ENCODE measurements at places on chromosomes 2 and 18.

DNA sequence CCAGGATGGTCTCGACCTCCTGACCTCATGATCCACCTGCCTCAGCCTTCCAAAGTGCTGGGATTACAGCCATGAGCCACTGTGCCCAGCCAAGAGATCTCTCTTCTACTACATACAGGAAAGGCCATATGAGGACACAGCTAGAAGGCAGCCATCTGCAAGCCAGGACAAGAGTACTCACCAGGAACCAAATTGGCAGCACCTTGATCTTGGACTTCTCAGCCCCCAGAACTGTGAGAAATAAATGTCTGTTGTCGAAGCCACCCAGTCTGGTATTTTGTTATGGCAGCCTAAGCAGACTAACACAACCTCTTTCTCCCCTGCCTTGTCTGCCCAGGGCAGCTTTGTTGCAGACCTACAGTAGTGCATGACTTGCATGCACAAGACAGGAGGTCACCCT, 211.3 kb upstream of the HAAO start:
- H3K27me3 ChIP-seq: no peaks in the 10 kb centered on the region
- no peak overlapping the region for H3K27ac ChIP-seq
- H3K36me3 ChIP-seq: no peaks in the 10 kb centered on the region
- H3K4me1 ChIP-seq: no peaks in the 10 kb centered on the region
- no peak overlapping the region for H3K4me3 ChIP-seq

- H3K36me3 ChIP-seq: no peaks in the 10 kb centered on the region
- H3K27me3 ChIP-seq: no peaks in the 10 kb centered on the region
- H3K4me3 ChIP-seq: no peak overlapping the region
- no peaks in the 10 kb centered on the region for H3K4me1 ChIP-seq
- H3K27ac ChIP-seq: no peak overlapping the region
Measured at GRCh38 chr18:80241919-80242777, 5.2 kb downstream of the PARD6G start.

DNA sequence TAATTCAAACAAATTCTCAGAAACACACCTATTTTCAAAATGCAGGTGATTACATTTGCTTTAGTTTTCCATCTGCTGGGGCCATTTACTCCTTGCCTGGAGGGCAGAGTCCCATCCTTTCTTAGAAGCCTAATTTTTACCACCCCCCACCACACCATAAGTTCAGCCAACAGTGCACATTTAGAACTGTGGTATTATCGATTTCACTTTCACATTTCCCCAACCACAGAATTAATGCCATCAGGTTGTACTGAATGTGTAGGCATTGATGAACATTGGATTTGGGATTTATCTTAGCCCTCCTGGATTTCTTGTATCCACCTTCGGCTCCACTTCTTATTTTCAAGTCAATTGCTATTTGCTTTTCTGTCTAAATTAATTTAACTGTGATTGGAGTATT, 4.5 kb downstream of the SCYGR3 start:
- H3K27me3 ChIP-seq: no peaks in the 10 kb centered on the region
- no peaks in the 10 kb centered on the region for H3K36me3 ChIP-seq
- H3K4me3 ChIP-seq: no peak overlapping the region

GRCh38 chr2:226578373-226578772, 221.2 kb downstream of the IRS1 start:
- no peak overlapping the region for H3K4me3 ChIP-seq
- peaks cover 18% of the 10 kb centered on the region for H3K4me1 ChIP-seq
- DNase-seq: no peak
- no peak overlapping the region for H3K27ac ChIP-seq

DNA sequence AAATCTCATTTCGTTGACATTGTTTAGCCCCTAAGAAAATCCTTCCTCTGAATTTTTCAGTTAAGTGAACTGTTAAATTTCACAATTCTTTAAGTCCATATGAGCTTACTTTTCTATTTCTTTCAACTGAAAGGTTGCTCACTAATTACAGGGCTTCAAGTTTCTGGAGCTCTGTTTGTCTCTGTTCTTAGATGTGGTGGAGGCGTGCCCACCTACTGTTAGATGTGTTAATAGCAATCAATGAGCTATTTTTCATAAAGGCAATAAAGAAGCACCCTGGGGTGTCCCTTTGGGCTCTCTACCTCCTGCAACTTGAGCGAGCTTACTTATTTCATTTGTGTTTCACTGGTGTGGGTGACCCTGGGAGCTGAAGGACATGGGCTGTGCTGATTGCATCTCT, 25.0 kb downstream of the CREG2 start:
- no peaks in the 10 kb centered on the region for H3K27me3 ChIP-seq
- H3K27ac ChIP-seq: no peak overlapping the region
- peaks cover 3% of the 10 kb centered on the region for H3K4me1 ChIP-seq
- no peak overlapping the region for H3K4me3 ChIP-seq

DNA sequence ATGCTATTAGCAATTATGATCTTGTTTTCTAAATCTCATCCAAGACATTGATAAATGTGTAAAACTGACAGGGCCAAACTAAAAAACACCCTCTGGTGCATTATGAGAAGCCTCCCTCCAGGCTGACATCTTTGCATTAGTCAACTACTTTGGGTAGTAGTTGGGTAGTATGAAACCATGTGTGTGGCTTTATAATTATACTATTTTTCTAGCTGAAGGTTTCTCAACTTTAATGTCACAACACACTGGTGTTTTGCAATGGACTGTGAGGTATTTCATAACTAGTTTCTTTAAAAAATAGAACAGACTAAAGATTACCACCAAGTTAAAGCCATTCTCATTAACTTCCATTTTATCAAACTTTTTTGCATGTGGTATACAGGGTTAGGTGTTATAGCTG, 73.1 kb upstream of the RBMS1 start:
- no peaks in the 10 kb centered on the region for H3K27me3 ChIP-seq
- DNase-seq: peak; percentile 74
- H3K4me3 ChIP-seq: no peak overlapping the region
- H3K4me1 ChIP-seq: peaks cover 13% of the 10 kb centered on the region

GRCh38 chr18:3121259-3121658, 98.5 kb downstream of the MYOM1 start:
- no peak overlapping the region for H3K27ac ChIP-seq
- DNase-seq: no peak
- no peaks in the 10 kb centered on the region for H3K36me3 ChIP-seq
- no peaks in the 10 kb centered on the region for H3K27me3 ChIP-seq

- H3K27me3 ChIP-seq: no peaks in the 10 kb centered on the region
- DNase-seq: no peak
- no peak overlapping the region for H3K27ac ChIP-seq
- H3K4me1 ChIP-seq: peaks cover 61% of the 10 kb centered on the region
- H3K36me3 ChIP-seq: no peaks in the 10 kb centered on the region
Measured at GRCh38 chr18:76472829-76473228, 22.2 kb downstream of the ZNF516 start.

DNA sequence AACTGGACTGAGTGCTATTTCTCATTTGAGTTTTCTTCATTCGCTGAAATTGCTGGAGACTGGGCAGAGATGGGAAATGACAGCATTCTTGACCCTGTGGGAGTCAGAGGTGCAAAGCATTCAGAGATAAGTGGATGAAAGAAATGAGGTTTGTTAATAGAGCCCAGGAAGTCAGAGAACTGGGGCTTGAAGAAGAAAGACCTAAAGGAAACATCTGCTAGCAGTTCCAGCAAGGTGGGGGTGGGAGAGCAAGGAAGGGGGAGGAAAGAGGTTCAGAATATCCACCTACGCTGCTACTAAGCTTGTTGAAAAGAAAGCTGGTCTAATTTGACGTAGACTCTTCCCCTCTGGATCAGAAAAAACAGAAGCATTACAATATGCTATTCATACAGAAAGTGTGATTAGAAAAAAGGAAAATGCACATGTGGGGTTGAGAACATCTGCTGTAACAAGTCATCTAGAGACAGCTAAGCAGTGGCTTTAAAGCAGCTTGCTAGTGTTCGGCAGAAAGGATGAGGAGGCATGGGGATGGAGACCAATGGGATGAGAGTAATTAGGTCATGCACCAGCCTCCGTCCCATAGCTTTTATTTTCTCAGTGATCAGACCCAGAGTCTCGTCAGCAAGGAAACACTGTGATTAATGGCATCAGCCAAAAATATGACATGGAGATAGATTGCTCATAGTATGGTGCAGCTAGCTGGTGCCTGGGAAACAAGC, 29.7 kb downstream of the NAB1 start:
- H3K36me3 ChIP-seq: peaks cover 6% of the 10 kb centered on the region
- peaks cover 11% of the 10 kb centered on the region for H3K4me1 ChIP-seq
- H3K27ac ChIP-seq: no peak overlapping the region
- no peaks in the 10 kb centered on the region for H3K27me3 ChIP-seq
- H3K4me3 ChIP-seq: no peak overlapping the region
- no peak for DNase-seq

DNA sequence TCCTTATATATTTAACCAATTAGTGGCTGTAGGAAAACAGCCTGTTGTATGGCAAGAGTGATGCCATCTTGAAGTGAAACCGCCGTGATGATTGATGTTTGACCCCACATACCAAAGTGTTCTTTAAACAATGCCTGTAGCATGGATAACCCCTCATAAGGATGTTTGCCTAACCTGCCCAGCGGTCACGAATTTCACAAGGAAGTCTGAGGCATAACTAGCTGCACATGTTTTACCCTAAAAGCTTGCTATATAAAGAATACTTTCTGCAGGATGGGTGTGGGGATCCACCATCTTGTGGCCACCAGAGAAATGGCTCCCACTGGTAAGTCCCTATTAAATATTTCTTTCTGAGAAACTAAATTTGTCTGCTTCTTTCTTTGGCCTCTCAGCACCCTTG, 68.7 kb downstream of the ZDBF2 start:
- no peaks in the 10 kb centered on the region for H3K36me3 ChIP-seq
- no peaks in the 10 kb centered on the region for H3K4me1 ChIP-seq
- no peaks in the 10 kb centered on the region for H3K27me3 ChIP-seq
- no peak overlapping the region for H3K4me3 ChIP-seq

- H3K4me3 ChIP-seq: no peak overlapping the region
- H3K27me3 ChIP-seq: no peaks in the 10 kb centered on the region
- no peaks in the 10 kb centered on the region for H3K4me1 ChIP-seq
Measured at GRCh38 chr18:45580127-45580526, 35.1 kb upstream of the SLC14A2 start.

DNA sequence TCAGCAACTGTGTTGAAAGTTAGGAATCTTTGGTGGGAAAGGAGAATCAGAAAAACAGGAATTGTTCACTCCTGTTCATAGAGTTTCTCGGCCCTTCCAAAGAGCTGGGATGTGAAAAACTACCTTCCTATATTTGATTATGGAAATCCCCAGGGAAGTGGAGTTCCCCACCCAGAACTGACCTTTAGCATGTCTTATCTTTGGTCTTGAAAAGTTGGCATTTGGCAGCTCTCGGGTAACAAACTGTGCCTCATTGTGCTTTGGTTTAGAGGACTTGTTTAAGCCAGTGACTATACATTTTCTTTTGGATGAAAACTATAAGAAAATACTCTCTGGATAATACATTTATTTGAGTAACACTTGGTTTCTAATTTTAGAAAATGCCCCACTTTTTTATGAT, 51.3 kb upstream of the CERS6 start:
- H3K27me3 ChIP-seq: 0 out of 2 replicates have a peak, but pooled peaks cover 13% of the 10 kb centered on the region
- no peaks in the 10 kb centered on the region for H3K36me3 ChIP-seq
- H3K27ac ChIP-seq: no peak overlapping the region
- H3K4me1 ChIP-seq: no peaks in the 10 kb centered on the region

GRCh38 chr2:198203336-198204069, 399.1 kb downstream of the PLCL1 start:
- H3K4me1 ChIP-seq: no peaks in the 10 kb centered on the region
- H3K4me3 ChIP-seq: no peak overlapping the region
- DNase-seq: no peak

GRCh38 chr18:48022021-48022420, 91.6 kb upstream of the SMAD2 start:
- no peak overlapping the region for H3K4me3 ChIP-seq
- H3K4me1 ChIP-seq: 0 out of 2 replicates have a peak, but pooled peaks cover 8% of the 10 kb centered on the region
- H3K36me3 ChIP-seq: no peaks in the 10 kb centered on the region
- H3K27ac ChIP-seq: no peak overlapping the region
- DNase-seq: no peak
- no peaks in the 10 kb centered on the region for H3K27me3 ChIP-seq

DNA sequence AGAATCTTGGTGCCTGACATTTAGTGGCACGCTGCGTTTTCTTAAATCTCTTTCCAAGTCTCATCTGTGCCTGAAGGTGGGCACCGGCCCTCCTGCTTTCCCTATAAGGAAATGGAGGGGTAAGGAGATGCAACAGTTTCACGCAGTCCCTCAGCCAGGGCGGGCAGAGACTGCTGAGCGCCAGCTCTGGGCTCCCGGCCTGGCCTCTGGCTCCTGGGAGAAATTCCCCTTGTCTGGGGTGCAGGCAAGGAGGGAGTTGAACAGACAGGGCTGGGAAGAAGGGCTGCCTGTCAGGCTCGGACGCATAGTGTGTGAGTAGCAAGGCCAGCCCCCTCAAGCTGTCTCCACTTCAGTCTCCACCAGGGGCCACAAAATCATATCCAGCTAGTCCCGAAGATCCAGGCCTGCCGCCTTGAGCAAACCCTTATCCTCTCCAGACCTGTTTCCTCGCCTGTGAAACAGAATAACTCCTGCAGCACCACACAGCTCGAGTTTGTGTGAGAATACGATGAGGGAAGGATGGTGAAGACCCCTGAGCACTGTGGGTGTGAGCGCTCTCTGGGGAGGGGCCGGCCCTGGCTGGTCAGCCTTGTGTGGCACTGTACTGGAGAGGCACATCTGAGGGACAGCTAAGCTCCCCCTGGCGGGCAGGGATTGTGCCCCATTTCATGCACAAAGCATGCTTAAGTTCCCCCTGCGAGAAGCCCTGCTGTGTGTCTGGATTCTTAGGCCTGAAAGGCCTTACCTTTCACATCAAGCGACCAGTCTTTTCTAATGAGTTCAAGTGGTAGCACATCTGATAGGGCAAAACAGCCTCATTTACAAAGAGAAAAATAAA, 33.8 kb downstream of the SDC1 start:
- DNase-seq: no peak
- no peaks in the 10 kb centered on the region for H3K4me1 ChIP-seq

- no peak overlapping the region for H3K4me3 ChIP-seq
- no peak overlapping the region for H3K27ac ChIP-seq
- no peak for DNase-seq
- H3K36me3 ChIP-seq: peaks cover 25% of the 10 kb centered on the region
- no peaks in the 10 kb centered on the region for H3K27me3 ChIP-seq
Measured at GRCh38 chr2:1656961-1657841, 87.1 kb downstream of the PXDN start.

GRCh38 chr18:76821875-76822505, 367 bp upstream of the ZNF236 start:
- peak overlapping the region; percentile 81 for H3K4me3 ChIP-seq
- DNase-seq: peak; percentile 80
- peaks cover 7% of the 10 kb centered on the region for H3K4me1 ChIP-seq
- H3K36me3 ChIP-seq: no peaks in the 10 kb centered on the region
- peak overlapping the region; percentile 81 for H3K27ac ChIP-seq
- no peaks in the 10 kb centered on the region for H3K27me3 ChIP-seq

DNA sequence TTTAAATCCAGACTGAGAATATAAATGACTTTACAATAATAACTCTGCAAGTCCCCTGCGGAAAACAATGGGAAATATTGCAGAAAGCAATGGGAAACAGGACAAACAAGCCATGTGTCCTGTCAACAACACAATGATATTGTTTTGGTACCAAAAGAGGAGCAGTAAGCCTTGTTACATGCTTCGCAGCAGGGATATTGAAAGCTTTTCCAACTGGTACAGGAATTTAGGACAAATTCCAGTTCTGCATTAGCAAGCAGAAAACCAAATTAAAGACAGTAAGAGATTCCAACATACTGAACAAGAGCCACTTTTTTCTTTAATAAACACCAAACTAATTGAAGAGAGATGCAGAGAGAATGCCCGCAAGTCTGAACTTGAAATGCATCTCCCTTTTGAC, 30.0 kb downstream of the FRZB start:
- DNase-seq: no peak
- no peaks in the 10 kb centered on the region for H3K36me3 ChIP-seq
- peaks cover 2% of the 10 kb centered on the region for H3K27me3 ChIP-seq
- H3K27ac ChIP-seq: no peak overlapping the region
- no peaks in the 10 kb centered on the region for H3K4me1 ChIP-seq
- H3K4me3 ChIP-seq: no peak overlapping the region

All from GM23248 (cell line).